Activated T-cell treated with anti-CD3 and anti-CD28 coated beads, Interleukin-2, amount 50 U/mL, for 72 hours (primary cell): ENCODE measurements at places on chromosomes 16 and 17.

DNA sequence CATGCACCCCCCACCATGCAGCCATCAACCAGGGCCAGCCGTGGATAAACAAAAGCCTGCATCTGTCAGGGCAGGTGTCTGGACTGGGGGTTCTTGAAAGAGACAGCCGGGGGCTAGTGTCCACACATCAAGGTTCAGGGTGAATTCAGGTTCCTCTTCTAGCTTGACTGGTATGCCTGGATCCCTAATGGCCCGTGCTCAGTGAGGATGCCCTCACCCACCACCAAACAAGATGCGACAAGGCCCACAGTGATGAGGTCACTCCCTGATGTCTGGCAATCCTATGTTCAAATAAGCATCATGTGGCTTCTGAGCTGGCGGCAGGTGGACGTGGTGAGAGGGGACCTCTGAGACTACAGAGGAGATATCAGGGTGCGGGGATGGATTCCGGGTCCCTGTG, 64.6 kb downstream of the GOSR1 start:
- DNase-seq, result no peak

- no peak for DNase-seq
These were observed 370.9 kb upstream of the RBFOX1 start for GRCh38 chr16:6961704-6962103.

DNA sequence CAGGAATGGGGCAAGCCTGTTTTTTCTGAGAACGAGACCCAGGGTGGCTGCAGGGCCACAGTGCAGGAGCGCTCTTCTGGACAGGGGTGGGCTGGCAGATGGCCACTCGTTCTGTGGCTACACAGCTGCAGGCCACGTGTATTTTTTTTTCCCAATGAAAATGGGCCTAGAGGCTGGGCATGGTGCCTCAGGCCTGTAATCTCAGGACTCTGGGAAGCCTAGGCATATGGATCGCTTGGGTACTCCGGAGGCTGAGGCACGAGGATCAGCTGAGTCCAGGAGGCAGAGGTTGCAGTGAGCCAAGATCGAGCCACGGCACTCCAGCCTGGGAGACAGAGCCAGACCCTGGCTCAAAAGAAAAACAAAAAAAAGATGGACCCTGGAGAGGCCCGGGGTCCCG, 6.8 kb downstream of the UNKL start:
- no peak for DNase-seq

DNA sequence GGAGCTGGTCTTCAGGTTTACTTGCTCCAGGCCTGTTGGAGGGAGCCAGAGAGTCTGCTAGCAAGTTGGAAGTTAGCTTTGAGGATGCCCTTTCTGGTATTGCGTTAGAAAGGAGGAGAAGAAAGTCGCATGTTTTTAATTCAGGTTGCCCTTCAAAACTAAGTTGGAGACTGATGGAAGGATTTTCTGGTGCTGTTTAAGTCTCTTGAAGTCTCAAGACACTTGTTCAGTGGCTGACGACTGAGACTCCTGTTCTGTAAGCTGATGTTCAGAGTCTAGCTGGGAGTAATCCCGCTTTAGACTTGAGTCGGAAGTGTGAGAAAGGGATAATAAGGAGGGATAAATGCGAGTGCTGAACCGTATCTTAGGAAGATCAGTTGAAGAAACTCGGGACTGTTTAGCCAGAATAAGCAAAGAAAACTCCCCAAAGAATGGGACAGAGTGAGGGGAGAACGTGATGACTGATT, 740 bp downstream of the AATF start:
- DNase-seq, result no peak

GRCh38 chr16:57000271-57001025, 11.1 kb downstream of the NLRC5 start:
- DNase-seq, result peak; percentile 77

GRCh38 chr16:81956213-81956948, 54.9 kb downstream of the SDR42E1 start:
- no peak for DNase-seq
